ENCODE measurements at places on chromosomes 3 and 15. TPM values are rescaled to one million over a fixed set of nuclear protein-coding genes. Genes with fewer than 3 reads are reported as not detected.

CCR1 gene
- total RNA-seq, result not detected

RARB gene
- total RNA-seq, result 8.7 TPM

KIF9 gene
- 4.2 TPM for total RNA-seq

GOLGA8K gene
- total RNA-seq, result not detected

GRK7 gene
- total RNA-seq, result not detected

TNFSF10 gene
- 0.45 TPM for total RNA-seq

MKRN2OS gene
- not detected for total RNA-seq

IL17RB gene
- not detected for total RNA-seq

PATL2 gene
- total RNA-seq, result not detected

VPS18 gene
- 26.6 TPM for total RNA-seq

TERB2 gene
- total RNA-seq, result not detected

PEX11A gene
- 4.9 TPM for total RNA-seq

SOX14 gene
- total RNA-seq, result not detected

INSYN1 gene
- total RNA-seq, result 0.30 TPM

PROS1 gene
- total RNA-seq, result 8.6 TPM

ELL3 gene
- 2.2 TPM for total RNA-seq

ATP13A5 gene
- not detected for total RNA-seq

ANKRD63 gene
- not detected for total RNA-seq

ZNF660 gene
- 1.5 TPM for total RNA-seq

GPR27 gene
- not detected for total RNA-seq

LCTL gene
- total RNA-seq, result 0.74 TPM

MYLK gene
- 149 TPM for total RNA-seq

CPN2 gene
- not detected for total RNA-seq

DNAH12 gene
- not detected for total RNA-seq

All from bronchus fibroblast of lung (primary cell).